WTC11 (cell line): ENCODE measurements at places on chromosomes 1 and 21.
A peak's percentile ranks its signal among the peaks of the same experiment; 100 is the strongest.

GRCh38 chr1:36101546-36101945 is 12.9 kb downstream of the ADPRS start:
- no peak for DNase-seq

DNA sequence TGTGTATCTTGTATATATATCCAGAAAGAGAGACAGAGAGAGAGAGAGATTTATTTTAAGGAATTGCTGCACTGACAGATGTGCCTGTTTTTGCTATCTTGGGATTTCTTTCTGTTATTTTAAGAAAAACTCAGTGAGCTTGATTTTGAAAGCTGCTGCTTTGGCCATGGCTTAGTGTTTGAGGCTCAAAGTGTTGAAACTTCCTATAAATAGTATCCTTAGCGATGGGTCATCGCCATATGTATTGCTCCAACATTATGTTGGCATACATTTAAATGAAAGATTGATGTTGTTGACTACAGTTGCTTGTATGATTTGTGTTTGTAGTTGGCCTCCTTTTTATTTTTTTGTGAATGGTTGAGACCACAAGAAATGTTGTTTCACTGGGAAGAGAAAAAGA is 29.0 kb upstream of the NTPCR start:
- no peak for DNase-seq

DNA sequence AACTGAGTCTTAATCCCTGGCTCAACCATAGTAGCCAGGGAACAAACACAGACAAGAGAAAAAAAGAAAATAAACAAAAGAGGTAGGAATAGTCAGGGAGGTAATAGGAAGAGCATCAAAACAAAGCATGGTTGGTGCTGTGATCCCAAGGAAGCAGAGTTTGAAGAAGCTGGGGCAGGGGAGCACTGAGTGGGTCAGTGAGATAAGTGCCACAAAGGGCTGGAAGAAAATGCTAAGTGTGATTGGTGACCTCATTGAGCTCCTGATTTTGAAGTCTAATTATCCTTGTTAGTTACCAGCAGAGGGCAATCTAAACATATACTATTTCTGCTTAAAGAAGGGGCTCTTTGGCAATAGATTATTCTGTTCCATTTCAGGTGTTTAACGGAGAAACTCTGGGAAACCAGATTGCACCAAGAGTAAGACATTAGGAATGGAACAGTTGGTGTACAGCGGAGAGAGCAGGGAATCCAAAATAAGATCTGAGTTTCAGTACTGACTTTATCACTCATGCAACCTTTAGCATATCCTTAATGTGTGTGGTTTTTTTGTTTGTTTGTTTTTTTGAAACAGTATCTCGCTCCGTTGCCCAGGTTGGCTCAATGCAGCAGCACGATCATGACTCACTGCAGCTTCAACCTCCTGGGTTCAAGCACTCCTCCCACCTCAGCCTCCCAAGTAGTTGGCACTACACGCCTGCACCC is 30.7 kb upstream of the KIAA1614 start:
- no peak for DNase-seq

DNA sequence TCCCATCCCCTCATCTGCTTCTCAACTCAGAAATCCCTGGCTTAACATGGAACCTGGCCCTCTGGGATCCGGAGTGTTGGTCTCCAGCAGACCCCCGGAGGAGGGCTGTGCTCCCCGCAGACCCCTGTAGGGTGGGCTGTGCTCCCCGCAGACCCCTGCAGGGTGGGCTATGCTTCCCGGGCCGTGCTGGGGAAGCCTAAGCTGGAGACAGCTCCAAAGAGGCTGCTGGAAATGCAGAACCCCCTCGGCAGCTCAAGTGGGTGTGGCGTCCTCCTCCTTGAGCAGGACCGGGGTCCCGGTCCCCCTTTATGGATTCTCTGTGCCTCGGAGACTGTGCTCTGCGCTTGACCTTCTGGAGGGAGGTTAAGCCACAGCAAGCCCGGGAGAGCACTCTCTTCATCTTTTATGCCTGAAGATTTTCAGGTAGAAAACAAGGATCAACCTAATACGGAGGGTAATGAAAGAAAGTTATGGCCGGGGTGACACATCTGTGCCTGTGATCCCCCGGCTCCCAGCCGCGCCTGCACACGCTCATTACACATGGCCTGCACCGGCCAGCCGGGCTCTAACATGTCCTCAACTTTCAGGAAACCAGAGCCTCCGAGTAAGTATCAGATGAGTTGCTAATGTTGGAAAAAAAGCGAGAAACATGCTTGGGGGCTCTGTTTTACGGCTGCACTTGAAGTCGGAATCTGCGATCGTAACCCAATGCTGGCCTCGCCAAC is 87.7 kb upstream of the ACTRT2 start:
- no peak for DNase-seq

GRCh38 chr1:212920896-212921295 is 29.4 kb upstream of the VASH2 start:
- DNase-seq = peak; percentile 20

GRCh38 chr21:41955516-41955915 is 1.7 kb upstream of the C2CD2 start:
- no peak for DNase-seq

DNA sequence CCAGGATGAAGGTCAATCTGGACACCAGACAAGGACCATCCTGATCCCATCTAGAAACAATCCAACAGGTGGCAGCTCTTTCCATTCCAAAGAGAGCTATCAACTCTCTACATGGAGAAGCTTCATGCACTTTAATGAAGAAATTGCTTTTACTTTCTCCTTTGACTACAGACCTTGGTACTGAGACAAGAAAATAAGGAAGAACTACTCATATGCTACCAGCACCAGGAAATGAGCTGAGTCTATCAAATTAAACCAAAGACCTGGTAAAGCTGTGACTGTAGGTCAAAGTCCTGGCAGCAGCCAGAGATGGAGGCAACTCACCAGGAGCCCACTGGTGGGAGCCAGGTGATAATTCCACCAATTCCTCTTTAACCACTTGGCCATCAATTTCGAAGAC is 64.3 kb upstream of the LRRC8B start:
- DNase-seq = no peak

- no peak for DNase-seq
These were observed 86.4 kb downstream of the KCNK1 start for GRCh38 chr1:233700338-233700737.

GRCh38 chr1:219518168-219518906 is 94.6 kb downstream of the ZC3H11B start:
- DNase-seq = no peak

- DNase-seq = peak; percentile 76
These were observed 118.8 kb downstream of the RNF220 start for GRCh38 chr1:44523593-44524591.

- no peak for DNase-seq
These were observed 16.0 kb upstream of the POU3F1 start for GRCh38 chr1:38062361-38063288.

- DNase-seq = peak; percentile 91
These were observed 21.5 kb downstream of the RAP1GAP start for GRCh38 chr1:21647431-21648351.
